Stimulated activated CD8-positive, alpha-beta memory T cell treated with anti-CD3 and anti-CD28 coated beads, Interleukin-4, amount 100 ng/mL, for 4 hours (primary cell): ENCODE measurements at places on chromosomes 16 and 17.

DNA sequence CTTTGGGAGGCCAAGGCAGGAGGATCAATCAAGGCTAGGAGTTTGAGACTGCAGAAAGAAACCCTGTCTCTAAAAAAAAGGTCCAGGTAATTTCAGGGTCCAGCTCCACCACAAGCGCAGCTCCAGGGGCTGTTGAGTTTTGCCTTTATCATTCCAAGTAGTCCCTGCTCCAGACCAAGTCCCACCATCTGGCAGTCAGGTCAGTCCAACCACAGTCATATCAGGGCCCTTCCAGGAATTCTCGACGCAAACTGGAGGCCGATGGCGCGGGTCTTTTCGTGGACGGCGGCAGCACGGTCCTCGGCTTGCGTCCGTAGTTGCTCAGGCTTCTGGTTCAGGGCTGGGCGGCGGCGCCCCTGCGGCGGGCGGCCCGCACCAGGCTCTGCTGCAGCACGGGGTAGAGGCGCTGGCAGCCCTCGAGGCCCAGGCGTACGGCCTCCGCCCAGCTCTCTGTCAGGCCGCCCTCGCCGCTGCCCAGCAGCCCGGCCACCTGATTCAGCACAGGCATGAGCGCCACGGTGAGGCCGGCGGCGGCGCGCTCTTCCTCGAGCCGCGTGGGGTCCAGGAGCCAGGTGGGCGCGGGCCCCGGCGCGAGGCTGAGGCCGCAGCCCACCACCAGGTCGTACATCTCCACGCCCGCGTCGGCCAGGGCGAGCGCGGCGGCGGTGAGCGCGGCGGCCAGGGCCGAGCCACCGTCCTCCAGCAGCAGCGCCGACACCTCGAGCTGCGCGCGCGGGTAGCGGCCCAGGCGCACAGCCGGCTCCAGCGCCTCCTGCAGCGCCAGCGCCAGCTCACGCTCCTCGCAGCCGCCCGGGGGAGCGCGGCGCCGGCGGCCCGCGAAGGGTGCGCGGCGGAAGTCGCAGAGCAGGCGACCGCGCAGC, 752 bp downstream of the EXOSC6 start:
- no peak for DNase-seq

DNA sequence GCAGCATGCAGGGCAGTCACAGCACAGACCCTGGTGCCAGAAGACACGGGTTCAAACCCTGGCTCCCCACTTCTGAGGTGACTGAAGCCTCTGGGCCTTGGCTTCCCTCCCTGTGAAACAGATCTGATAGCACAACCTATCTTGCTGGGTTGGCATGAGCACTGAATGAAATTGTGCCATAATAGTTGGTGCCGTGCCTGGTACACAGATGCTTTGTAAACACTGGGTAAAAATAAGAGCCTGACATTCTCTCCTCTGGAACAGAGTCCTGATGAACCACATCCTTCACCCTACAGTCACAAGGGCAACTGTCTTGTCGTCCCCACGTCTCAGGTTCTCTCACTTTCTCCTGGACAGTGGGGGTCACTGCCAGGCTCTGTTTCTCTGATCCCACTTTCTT, 35.7 kb downstream of the NOS2 start:
- DNase-seq = no peak

DNA sequence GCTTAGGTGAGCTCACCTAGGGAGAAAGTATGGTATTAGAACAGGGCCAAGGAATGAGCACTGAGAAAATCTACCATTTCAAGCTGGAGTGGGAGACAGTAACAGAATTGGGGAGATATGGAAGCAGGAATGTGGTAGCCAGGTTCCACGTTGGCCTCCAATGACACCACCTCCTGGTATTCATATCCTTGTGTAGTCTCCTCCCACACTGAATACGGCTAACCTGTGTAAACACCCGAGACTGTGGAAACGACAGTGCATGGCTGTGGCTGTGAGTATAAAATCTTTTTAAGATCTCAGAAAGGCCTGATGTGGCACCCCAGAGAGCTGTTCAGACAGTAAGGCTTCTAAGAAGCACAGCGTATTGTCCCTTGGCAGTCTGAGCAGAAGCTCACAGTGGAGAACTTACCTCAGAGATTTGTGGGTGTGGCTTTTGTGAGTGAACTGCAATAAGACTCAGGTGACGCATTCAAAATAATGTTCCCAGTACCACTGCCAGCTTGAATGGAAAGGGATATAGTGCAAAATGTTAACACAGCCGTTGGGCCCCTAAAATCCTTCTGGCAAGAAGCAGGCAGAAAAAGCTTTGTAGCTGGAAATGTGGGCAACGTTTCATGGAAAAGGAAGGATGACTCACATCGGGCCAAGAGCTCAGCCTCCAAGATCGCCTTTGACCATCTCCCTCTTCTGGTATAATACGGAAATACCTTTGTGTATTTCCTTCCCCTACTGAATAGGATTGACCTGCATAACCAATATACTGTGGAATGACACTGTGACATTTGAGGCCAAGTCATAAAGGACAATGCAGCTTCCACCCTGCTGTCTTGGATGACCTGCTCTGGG, 14.4 kb downstream of the SDR42E1 start:
- DNase-seq = no peak

GRCh38 chr17:69539781-69540319, 125.4 kb downstream of the MAP2K6 start:
- DNase-seq = no peak

- no peak for DNase-seq
Observed at GRCh38 chr16:71965223-71965622, 35.0 kb downstream of the PKD1L3 start.

- DNase-seq = no peak
Observed at GRCh38 chr16:75351183-75351582, 82.1 kb downstream of the CFDP1 start.

DNA sequence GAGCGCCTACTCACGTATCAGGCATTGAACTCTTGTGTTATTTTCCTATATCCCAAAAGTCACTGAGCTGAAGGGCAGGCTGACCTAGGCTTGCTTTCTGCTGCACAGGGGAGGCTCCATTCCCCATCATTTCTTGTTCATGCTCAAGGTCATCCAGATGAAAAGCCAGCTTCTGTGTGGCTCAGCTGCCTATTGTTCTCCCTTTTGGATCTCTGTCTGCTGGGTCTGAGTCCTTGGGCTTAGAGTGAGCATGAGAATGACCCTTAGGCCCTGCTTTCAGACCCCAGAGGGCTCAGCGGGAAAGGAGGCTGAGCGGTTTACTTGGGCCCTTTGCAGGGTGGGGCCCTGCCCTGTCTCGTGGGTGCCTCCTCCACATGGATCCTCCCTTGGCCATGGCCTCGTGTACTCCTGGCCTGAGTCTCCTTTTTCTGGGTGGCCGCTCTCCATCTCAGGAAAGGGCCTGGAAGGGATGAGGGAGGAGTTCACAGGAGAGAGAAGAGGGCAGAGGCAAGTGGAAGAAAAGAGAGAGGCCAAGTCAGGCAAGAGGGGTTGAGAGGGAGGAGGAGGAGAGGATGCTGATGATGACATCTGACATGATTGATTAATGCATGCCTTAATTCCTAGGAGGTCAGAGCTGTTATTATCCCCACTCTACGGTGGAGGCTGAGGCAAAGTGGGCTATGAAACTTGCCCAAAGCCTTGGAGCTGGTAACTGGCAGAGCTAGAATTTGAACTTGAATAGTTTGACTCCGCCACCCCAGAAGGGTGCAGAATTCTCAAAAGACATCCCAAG, 19.8 kb upstream of the MAP3K14 start:
- DNase-seq = no peak

DNA sequence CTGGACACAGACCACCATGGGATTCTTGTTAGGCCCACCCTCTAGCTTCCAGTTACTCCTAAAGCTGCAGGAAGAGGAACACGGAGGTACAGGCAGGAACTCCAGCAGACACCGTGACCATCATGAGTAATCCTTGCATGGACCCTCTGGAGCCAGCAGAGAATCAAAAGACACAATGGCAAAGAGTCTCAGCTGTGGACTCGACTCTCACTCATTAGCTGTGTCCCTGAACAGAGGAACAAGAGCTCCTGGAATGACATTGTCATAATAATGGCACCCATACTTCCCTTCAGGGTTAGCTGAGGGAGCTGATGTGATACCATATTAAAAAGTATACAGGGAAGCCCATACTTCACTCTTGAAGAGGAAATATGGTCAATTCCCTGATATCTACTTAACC, 176.3 kb upstream of the ASIC2 start:
- DNase-seq = no peak
